HuH-7 (cell line): ENCODE measurements at places on chromosomes 1 and 21.

GRCh38 chr1:145955436-145955835, 2.4 kb downstream of the LIX1L start:
- DNase-seq = no peak

DNA sequence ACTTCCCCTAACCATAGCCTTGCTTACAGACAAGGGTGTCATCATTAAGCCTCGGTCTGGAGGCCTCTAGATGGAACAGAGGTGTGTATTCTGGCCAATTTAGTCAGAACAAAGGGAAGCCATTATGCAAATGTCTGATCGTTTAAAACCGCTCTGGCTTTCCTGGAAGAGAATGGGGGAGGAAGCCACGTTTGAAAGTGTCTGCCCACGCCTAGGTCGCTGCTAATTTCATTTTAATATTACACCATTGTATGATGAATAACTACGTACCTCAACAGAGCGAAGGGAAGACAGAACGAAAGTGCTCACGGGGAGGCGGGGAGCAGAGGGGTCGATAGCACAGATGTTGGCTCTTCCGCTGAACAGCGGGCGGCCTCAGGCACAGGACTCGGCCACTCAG, 41.1 kb upstream of the CSF3R start:
- DNase-seq = no peak

GRCh38 chr1:1206376-1206965, at the start of gene TNFRSF18:
TSS of gene TNFRSF18 (minus strand) at chr1:1206592. CDS start at chr1:1206571, 21 bp downstream.
- no peak for DNase-seq

DNA sequence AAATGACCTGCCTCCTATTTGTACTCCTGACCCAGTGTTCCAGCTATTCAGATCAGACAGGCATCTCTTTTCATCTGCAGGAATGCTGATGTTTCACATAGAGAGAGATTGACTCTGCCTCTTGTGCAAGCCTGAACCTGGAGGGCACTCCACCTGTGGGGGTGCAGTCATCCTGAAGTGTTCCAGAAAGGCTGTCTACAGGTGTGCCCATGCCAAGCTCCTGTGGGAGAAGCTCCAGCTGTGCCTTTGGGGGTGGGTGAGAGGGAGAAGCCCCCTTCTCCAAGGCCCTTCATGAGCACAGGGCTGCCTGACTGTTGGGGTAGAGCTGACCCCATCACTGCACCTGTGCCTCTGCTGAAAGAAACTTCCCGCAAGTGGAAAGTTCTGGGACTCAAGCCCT, 22.8 kb downstream of the IFI44 start:
- DNase-seq = no peak

DNA sequence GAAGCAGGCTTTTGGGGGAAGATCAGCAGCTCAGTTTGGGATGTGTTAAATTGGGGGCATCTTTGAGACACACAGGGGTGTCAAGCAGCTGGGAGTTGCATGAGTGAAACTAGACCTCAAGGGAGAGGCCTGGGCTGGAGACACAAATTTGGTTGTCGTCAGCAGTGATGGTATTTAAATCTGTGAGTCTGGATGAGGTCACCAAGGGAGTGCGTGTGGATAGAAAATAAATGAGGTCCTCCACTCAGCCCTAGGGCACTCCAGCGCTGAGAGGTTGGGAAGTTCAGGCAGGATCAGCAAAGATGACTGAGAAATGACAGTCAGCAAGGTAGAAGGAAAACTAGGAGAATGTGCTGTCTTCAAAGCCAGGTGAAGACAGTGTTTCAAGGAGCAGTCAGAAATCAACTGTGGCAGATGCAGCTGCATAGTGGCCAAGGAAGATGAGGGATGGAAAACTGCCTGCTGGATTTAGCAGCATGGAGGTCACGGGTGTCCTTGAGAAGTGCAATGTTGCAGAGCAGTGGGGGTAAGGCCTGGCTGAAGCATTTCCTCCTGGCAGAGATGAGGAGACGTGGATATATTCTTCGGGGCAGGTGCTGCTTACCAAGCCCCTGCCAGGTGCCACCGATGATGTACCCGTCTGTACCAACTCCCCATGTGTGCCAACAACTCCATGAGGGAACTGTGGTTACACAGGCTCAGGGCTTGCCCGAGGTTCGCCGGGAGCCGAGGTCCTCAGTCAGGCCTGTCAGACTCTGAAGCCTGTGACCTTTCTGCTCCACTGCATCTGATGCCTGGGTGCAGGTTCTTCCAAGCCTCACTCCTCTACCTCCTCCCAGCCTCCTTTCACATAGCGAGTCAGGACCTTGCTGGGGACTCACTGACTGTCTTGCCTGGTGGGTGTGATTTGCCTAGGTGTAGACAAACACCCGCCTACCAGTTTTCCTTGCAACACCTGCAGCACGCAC, 11.3 kb downstream of the MAP7D1 start:
- DNase-seq = no peak

GRCh38 chr21:37073417-37074196, 553 bp downstream of the TTC3 start:
- peak; percentile 18 for DNase-seq

GRCh38 chr1:1432951-1433803, 2.3 kb upstream of the VWA1 start:
- peak; percentile 88 for DNase-seq

GRCh38 chr1:15950763-15951295, 25.1 kb downstream of the ZBTB17 start:
- DNase-seq = no peak

DNA sequence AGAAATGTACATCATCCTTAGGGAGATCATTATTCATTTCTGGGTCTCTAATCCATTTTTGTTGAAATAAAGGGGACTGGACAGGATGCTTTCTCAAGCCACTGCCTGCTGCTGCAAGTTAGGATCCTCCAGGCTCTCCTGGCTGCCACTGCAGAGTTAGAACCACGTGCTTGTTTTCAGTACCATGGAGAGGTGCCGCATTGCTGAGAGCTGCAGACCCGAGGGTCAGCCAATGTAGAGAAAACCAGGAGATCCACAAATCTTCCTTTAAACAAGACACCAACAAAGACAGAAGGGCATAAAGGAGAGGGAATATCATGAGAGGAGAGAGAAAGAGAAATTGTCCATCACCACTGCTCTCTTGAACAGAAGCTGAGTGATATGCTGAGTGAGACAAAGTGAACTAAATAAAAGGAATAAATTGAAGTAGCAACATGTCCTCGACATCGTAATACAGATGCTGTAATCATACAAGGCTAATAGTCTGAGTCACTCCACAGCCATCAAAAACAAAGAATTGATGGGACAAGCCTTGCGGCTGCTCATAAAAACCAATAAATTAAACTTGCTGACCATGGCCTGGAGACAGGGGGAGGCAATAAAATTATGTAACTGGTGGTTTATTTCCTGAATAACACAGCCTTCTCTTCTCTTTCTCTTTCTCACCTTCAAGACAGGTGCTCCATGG, 255.7 kb downstream of the OMA1 start:
- DNase-seq = peak; percentile 26

- no peak for DNase-seq
Measured at GRCh38 chr1:40717955-40718354, 26.5 kb downstream of the NFYC start.

- DNase-seq = no peak
Measured at GRCh38 chr1:24507405-24507804, 4.8 kb downstream of the RCAN3 start.

DNA sequence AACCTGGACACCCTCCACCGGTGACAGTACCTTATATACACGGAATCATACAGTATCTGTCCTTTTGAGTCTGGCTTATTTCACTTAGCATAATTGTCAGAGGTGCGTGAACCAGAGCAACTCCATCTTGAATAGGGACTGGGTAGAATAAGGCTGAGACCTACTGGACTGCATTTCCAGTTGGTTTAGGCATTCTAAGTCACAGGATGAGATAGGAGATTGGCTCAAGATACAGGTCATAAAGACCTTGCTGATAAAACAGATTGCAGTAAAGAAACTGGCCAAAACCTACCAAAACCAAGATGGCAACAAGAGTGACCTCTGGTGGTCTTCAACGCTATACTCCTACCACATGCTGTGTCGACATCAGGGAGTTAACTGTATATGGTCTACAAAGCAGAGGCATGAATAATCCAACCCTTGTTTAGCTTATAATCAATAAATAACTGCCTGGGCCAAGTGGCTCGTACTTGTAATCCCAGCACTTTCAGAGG, 1.4 kb upstream of the FDPS start:
- DNase-seq = no peak
